ENCODE measurements at places on chromosomes 6 and 20. TPM values are rescaled to one million over a fixed set of nuclear protein-coding genes. Genes with fewer than 3 reads are reported as not detected.

The TNFAIP3 gene
- 3.0 TPM for total RNA-seq

The RUNX2 gene
- 27.4 TPM for total RNA-seq

The CALHM5 gene
- total RNA-seq: 4.4 TPM

The BIRC7 gene
- total RNA-seq: not detected

The CSNK2B gene
- 117 TPM for total RNA-seq

The PRL gene
- not detected for total RNA-seq

The EEF1A2 gene
- 0.24 TPM for total RNA-seq

The ACOT8 gene
- total RNA-seq: 32.8 TPM

The PRDM1 gene
- 16.2 TPM for total RNA-seq

The MICB gene
- 12.9 TPM for total RNA-seq

The RSPH9 gene
- 1.3 TPM for total RNA-seq

The CTCFL gene
- not detected for total RNA-seq

The PRR18 gene
- total RNA-seq: not detected

The PDYN gene
- not detected for total RNA-seq

The BACH2 gene
- total RNA-seq: 1.1 TPM

The NHSL1 gene
- total RNA-seq: 18.5 TPM

The IBTK gene
- total RNA-seq: 64.1 TPM

The ZNF391 gene
- total RNA-seq: 0.49 TPM

The GJA1 gene
- total RNA-seq: 654 TPM

The GLP1R gene
- not detected for total RNA-seq

The DNAAF9 gene
- 24.2 TPM for total RNA-seq

The WFDC5 gene
- not detected for total RNA-seq

The PRDM13 gene
- not detected for total RNA-seq

The DZANK1 gene
- total RNA-seq: 1.1 TPM

The TMEM74B gene
- not detected for total RNA-seq

The NKAIN2 gene
- total RNA-seq: not detected

The SMPD2 gene
- total RNA-seq: 14.3 TPM

The WFDC12 gene
- not detected for total RNA-seq

The DPPA5 gene
- total RNA-seq: not detected

The DEFB132 gene
- not detected for total RNA-seq

The WFDC2 gene
- total RNA-seq: not detected

The HTR1B gene
- total RNA-seq: 0.81 TPM

The PDCD2 gene
- total RNA-seq: 60.4 TPM

The DLK2 gene
- total RNA-seq: 0.16 TPM

The SNPH gene
- 13.3 TPM for total RNA-seq

The BPIFB2 gene
- total RNA-seq: not detected

The HCRTR2 gene
- total RNA-seq: not detected

The FBXO5 gene
- total RNA-seq: 6.7 TPM

The LY6G6C gene
- total RNA-seq: not detected

The BCAS1 gene
- total RNA-seq: 0.16 TPM

The CLPSL1 gene
- not detected for total RNA-seq

The SLC17A2 gene
- not detected for total RNA-seq

The CNR1 gene
- total RNA-seq: not detected

The TNNC2 gene
- not detected for total RNA-seq

The HLA-A gene
- total RNA-seq: 478 TPM

The MATN4 gene
- total RNA-seq: not detected

The SAMD10 gene
- total RNA-seq: 0.49 TPM

The COL9A1 gene
- total RNA-seq: not detected

The THEMIS gene
- total RNA-seq: 0.16 TPM

The MYO6 gene
- 15.4 TPM for total RNA-seq
